ENCODE measurements at places on chromosomes 13 and 19. TPM values are rescaled to one million over a fixed set of nuclear protein-coding genes. Genes with fewer than 3 reads are reported as not detected.
A peak's percentile ranks its signal among the peaks of the same experiment; 100 is the strongest.

GRCh38 chr19:49530708-49531107 lies 2.9 kb downstream of the RCN3 start:
- DNase-seq: no peak

DNA sequence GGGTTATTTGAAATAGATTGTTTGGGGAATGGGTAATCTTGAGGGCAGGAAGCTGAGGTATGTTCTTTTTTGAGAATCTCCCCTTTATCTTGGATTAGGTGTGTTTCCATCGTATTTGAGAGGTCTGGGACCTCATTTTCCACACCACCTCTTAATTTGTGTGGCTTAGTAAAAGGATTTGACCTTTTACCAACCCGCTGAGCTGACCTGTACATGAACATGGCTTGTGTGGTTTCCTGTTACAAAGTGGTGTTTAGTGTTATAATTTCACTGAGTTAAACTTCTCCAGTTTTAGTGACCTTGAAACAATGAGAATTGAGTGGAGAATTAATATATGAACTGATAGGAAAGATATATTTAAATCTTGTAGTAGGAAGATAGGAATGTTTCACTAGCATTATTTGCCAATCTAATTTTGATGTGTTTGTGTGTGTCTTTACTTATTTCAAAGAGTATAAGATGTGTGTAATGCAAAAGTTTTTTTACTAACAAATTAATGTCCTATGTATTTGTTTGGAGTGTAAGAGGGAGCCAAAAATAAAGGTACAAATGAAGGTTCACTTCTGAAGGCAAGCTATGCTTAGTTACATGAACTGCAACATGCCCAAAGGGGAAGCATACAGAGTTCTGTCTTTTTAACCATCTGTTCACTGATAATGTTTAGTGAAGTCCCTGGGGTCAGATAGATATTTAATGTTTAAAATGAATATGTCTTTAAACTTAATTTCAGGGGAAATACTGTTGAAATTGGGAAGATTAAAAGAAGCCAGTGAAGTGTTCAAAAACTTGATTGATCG lies 17.1 kb downstream of the NAA16 start:
- DNase-seq: no peak

GRCh38 chr19:15702534-15702930 lies 25.3 kb upstream of the OR10H2 start:
- no peak for DNase-seq

DNA sequence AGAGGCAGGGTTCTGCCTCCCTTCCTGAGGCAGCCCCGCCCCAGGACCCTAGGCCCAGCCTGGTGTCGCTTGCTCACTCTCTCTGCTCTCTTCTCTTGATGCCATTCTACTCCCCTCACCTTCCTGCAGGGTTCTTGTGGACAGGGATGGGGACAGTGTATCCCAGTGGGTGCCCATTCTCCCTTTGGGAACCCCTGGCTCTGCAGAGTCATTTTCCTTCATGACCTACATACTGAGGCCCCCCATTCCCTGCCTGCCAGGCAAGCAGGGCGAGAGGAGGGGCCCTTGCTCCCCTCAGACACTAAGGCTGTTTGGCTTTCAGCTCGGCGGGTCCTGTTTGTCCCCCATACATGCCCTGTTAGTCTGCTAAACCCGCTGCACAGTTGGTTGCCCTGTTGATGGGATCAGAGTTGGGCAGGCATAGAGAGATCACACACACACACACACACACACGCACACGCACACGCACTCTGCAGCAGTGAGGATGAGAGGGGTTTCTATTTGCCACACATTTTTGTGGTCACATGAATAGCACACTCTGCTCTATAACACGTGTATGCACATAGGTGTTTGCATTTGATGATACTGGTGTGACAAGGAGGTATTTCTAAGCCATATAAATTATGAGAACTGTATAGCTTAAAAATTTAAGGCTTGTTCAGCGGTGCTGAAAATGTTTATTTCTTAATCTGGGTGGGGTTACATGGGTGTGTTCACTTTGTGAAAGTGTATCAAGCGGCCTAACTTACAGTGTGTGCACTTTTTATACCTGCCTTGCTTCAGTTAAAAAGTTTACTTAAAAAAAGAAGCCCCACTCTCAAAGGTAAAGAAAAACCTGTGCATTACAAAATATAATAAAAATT lies 20.3 kb downstream of the NFIX start:
- DNase-seq: no peak

DNA sequence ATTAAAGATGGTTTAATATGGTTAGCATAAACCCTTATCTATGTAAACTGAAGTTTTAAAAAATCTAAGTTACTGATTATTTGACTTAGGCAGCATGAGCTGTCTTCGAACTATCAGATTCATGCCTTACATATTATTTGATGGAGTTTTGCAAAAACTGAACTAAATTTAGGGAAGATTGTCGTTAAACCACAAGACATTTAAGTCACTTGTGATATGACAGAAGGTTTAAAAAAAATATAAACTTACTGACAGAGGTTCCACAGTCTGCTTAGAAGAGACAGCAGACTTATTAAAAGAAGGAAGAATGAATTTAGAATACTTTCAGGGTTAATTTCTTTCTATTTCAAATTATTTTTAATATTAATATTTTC lies 110.9 kb upstream of the FRY start:
- DNase-seq: no peak

DNA sequence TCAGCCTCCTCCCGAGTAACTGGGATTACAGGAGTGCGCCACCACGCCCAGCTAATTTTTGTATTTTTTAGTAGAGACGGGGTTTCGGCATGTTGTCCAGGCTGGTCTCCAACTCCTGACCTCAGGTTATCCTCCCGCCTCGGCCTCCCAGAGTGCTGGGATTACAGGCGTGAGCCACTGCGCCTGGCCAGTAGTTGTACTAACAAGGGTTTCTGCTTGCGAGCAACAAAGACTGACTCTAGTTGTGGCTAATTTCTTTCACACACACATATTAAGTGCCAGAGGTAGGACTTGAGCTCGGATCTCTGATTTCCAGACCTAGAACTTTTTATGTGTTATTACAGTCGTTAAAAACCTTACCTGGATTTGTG lies 635 bp upstream of the PCCA start:
- DNase-seq: no peak

DNA sequence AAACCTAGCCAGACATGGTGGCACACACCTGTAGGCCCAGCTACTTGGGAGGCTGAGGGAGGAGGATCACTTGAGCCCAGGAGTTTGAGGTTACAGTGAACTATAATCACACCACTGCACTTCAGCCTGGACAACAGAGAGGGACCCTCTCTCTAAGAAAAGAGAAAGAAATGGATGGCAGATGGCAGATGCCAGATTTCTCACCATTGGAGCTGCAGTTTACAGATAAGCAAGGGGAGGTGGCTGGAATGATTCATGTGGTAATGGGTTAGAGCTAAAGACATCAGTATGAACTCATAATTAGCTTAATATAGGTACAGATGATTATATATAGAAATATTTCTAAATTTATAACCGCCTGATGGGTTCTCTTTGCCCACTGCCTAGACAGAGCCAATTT lies 80.1 kb upstream of the IPO5 start:
- DNase-seq: no peak

DNA sequence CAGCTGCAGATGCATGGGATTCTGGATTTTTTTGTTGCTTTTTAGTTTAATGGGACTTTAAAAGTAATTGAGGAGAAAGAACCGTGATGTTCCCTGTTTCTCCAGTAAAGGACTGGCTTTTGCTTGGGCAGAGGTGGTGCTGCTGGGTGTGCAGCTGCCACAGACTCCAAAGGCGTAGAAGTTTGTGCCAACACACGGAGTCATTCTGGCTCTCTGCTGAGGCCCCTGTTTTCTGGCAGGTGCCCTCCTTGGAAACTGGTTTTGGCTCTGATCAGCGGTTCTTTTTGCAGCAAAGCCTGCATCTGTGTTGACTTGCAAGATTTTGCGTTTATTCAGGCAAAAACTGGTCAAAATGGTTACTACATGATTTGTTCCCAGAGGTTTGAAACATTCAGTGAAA lies 16.0 kb upstream of the QTRT1 start:
- no peak for DNase-seq

- DNase-seq: no peak
Measured at GRCh38 chr13:91249861-91250260, 97.6 kb upstream of the MIR17HG start.

- DNase-seq: no peak
Measured at GRCh38 chr13:87859261-87859660, 188.1 kb downstream of the SLITRK5 start.

DNA sequence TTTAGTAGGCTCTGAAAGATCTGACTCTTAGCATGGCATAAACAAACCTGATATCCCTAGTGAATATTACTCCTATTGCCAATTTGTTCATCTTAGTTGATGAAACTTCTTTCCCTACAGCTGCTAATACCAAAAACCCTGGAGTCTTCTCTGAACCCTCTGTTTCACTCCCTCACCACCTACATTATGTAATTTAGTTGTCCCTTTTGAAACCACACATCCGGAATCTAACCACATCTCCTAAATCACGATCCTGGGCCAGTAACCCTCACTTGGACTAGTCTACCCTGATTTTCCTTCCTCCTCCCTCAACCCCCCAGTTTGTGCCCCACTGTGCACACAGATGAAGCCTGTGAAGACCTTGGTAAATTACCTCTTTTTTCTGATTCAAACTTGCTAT lies 1.2 kb downstream of the ZNF256 start:
- DNase-seq: no peak

DNA sequence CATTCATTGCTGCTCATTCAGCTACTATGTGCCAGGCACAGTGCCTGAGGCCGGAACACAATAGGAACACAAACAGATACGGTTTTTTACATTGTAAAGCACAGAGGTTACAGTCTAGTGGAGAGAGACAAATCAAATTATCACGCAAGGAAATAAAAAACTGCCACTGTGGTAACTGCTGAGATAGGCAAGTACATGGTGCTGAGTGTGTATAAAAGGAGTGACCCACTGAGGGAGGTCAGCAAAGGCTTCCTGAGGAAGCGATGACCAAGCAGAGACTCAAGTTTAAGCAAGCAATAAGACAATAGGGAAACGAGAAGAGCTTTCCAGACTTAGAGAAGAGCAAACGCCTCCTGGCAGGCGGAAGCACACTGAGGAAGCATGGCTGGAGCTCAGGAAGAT lies 56.4 kb downstream of the NUFIP1 start:
- no peak for DNase-seq

DNA sequence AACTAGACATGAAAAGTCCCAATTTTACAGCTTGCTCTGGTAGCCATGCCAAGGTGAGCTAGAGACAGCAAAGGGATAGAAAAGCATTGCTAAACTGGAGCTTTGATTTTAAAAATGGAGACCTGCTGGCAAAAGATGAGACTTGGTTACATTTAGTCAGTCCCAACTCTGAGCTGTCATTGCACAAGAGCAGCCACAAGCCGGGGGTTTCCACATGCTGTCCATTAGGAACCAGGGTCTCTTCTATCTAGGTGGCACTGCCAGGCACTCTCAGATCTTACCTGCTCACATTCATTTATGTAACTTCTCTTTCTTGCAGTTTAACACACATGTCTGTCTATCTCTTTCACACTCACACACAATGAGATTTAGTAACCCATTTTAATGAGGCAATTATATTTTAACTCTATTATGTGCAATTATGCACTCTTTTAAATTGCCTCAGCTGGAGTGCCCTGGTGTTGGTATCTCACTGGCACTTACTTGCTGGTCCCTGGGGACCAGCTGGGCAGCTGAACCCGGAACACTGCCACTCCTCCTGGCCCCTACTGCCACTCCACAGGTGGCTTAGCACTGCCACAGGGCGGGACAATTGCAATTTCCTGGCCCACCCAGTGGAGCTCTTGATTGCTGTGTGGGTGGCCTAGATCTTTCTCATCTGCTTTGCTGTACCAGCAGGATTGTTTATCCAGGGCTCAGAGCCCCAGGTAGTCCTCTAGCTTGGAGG lies 112.5 kb downstream of the COG6 start:
- DNase-seq: no peak

DNA sequence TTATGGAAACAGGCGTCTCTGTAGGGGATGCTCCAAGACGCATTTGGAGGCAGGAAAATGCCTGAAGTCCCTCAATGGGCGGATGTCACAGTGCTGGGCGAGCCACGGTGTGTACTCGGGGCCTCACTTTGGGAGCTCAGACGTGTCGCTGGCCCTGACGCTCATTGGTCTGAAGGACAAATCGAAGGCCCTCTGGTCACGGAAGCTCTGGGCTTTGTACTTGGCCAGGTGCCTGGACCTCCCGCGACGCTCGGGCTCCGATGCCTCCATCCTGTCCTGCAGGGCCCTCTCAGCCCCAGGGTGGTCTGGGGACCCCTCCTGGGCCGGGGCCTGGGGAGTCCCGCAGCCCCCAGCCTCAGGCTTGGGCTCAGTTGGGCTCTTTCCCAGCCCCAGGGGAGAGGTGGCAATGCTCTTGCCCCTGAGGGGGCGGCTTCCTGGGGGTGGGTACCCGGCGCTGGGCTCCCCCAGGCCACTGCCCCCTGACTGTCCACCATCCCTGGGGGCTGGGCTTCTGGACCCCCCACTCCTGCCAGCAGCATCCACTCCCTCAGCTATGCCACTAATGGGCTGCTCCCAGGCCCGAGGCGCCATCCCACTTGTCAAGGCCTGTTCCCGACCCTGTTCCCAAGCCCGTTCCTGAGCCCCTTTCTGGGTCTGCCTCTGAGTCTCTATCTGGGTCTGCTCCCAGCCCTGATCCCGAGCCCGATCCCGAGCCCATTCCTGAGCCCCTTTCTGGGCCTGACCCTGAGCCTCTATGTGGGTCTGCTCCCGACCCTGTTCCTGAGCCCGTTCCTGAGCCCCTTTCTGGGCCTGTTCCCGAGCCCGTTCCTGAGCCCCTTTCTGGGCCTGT lies 39.5 kb upstream of the GRTP1 start:
- DNase-seq: peak; percentile 24

- DNase-seq: no peak
Measured at GRCh38 chr19:54325194-54325621, 12.2 kb upstream of the LILRA5 start.

DNA sequence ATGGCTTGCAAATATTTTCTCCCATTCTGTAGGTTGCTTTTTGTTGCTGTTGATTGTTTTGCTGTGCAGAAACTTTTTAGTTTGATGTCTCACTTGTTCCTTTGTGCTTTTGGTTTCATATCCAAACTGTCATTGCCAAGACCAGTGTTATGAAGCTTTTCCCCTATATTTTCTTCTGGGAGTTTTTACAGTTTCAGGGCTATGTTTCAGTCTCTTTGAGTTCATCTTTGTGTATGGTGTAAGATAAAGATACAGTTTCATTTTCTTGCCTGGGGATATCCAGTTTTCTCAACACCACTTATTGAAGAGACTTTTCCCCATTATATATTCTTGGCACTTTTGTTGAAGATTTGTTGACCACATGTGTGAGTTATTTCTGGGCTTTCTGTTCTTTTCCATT lies 139.9 kb downstream of the MRPL57 start:
- DNase-seq: no peak

Gene MAST1
- 2.6 TPM for total RNA-seq

Gene GAS6
- total RNA-seq: 2.1 TPM

Gene ZNF471
- total RNA-seq: 4.0 TPM

Gene STX10
- 67.1 TPM for total RNA-seq

Gene METTL21C
- total RNA-seq: not detected

Gene ZNF175
- 9.5 TPM for total RNA-seq

Gene ZNF682
- 13.1 TPM for total RNA-seq

Gene CD37
- total RNA-seq: 246 TPM

Gene PSMD8
- 131 TPM for total RNA-seq

Gene IZUMO1
- total RNA-seq: not detected

All from activated naive CD8-positive, alpha-beta T cell treated with anti-CD3 and anti-CD28 coated beads, Interleukin-2, amount 10 ng/mL, durations not matched to agents 7 days and 5 days (primary cell).